Iris pigment epithelial cell (primary cell): ENCODE measurements at places on chromosomes 6 and 20.
A peak's percentile ranks its signal among the peaks of the same experiment; 100 is the strongest.

GRCh38 chr6:149488815-149489214 lies 4.0 kb upstream of the ZC3H12D start:
- no peak for DNase-seq

GRCh38 chr6:134413241-134413643 lies 95.3 kb upstream of the SGK1 start:
- no peak for DNase-seq

- peak; percentile 7 for DNase-seq
These were observed 233.8 kb downstream of the SIM1 start for GRCh38 chr6:100230953-100231316.

DNA sequence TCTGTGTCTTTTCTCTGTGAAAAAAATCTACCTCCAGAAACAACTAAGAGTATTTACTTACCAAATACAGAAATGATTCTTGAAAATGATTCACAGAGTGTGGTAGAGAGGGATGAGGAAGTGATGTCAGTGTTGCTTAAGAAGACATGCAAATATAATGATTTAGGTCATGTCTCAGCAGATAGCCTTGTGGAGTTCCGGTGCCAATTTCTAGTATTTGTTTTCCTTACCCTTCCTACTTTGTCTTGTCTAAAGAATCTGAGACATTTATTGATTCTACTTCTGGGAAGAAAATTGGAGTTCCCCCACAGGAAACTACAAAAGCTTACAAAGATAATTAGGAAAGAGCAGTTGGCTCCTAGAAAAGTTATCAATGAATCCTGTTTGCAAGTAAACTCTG lies 68.8 kb downstream of the GJA1 start:
- peak; percentile 97 for DNase-seq

DNA sequence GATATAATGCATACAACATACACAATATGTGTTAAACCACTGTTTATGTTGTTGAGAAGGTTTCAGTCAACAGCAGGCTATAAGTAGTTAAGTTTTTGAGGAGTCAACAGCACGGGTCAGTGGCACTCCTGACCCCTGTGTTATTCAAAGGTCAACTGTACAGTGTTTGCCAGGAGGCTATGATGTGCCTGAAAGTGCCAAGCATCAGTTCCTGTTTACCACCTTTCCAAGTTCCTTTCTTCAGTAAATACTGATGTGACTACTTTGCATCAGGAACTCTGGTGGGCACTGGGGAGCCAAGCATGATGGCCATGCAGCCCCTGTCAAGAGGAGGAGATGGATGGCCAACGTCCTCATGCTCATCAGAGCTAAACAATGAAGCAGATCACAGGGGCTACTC lies 224.4 kb upstream of the EXOC2 start:
- DNase-seq, result no peak

GRCh38 chr6:98241630-98242029 lies 592.7 kb upstream of the POU3F2 start:
- DNase-seq, result no peak

- no peak for DNase-seq
These were observed 73.8 kb upstream of the TULP1 start for GRCh38 chr6:35586542-35586941.

DNA sequence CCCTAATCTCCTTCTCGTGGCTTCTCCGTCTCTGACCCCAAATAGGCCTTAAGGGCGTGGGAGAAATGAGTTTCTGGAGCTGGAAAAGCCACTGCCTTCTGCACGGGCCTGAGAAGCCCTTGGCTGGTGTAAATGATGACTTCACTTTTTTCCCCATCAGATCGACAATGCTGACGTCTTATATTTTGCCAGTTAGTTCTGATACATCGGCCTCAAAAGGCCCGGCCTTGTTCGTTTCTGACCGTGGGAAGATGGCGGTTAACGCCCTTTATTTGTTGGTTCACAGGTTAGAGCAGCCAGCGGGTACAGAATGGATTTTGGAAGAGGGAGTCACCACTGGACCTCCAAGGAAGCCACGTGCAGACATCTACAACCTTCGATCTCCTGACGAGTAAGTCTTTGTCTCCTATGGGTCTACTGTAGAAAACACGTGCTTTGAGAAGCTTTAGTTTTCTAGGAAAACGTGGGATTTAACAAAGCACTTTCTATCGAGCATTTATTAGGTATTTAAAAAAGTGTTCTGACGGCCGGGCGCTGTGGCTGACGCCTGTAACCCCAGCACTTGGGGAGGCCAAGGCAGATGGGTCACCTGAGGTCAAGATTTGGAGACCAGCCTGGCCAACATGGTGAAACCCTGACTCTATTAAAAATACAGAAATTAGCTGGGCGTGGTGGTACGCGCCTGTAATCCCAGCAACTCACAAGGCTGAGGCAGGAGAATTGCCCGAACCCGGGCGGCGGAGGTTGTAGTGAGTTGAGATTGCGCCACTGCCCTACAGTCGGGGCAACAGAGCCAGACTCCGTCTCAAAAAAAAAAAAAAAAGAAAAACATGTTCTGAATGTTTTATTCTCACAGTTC lies 1.2 kb upstream of the ZNFX1 start:
- no peak for DNase-seq
